Left lung (tissue), 14 donors: ENCODE measurements at places on chromosomes 2 and 18.

GRCh38 chr2:101380376-101380775, 6.9 kb downstream of the CREG2 start:
- no peak for DNase-seq

DNA sequence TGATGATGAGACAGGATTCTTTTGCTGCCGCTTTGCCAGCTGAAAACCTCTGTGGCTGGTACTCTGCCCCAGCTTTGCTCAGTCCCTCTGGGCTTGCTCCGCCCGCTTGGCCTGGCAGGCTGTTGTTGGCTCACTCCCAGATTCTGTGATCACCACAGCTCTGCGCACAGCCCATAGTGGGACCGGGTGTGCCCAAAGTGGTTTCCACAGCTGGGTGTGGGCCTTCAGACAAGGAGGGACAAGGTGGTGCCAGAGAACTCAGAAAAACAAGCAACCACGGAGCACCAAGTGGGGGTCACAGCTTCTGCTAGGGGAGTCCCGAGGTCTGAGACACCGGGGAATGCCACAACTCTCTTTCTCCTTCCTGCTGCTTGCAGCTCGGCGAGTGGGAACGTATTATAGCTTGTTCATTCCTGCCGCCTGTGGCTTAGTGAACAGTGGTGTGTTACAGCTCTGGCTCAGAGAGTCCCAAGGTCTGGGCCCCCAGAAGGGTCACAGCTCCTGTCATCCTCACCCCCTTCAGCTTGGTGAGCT, 9.2 kb upstream of the KYNU start:
- no peak for DNase-seq

DNA sequence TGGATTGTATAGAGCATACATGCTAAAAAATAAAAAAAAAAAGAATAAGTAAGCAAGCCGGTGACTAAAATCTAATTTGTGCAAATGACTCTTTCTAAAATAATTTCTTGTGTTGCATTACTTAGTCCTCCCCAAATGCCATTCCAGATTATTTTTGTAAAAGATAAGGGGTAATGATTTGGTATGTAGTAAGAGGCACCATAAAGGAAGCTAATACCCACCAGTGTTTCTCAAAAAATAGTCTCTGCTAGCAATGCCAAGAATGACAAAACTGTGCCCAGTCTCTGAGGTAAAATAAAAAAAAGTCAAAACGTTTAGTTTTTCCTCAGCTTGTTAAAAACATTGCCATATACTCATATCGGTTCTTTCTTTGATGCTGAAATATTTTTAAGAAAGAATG, 2.7 kb downstream of the METTL5 start:
- no peak for DNase-seq

- no peak for DNase-seq
These were observed 34.1 kb downstream of the SS18 start for GRCh38 chr18:26056291-26056690.

- DNase-seq, result no peak
These were observed 116.5 kb downstream of the MBP start for GRCh38 chr18:77015771-77016710.

GRCh38 chr2:162317058-162317742, 1.3 kb downstream of the IFIH1 start:
- no peak for DNase-seq

DNA sequence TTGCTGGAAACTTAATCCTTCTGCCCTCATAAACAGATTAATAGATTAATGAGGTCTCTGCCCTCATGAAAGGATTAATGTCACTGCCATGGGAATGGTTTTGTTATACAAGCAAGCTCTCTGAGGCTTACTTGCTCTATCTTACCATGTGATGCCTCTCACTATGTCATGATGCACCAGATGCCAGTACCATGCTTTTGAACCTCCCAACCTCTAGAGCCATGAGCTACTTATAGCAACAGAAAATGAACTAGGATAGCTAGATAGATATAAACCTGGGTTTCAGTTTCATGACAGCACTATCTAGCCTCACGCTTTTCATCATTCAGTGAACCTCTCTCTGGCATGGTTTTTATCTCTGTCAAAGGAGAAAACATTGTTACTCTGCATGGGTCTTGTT, 371.6 kb upstream of the LRP1B start:
- DNase-seq, result no peak

- DNase-seq, result no peak
These were observed 136.0 kb downstream of the INSIG2 start for GRCh38 chr2:118223992-118224894.

- no peak for DNase-seq
These were observed 1.3 kb upstream of the YWHAQ start for GRCh38 chr2:9631878-9632700.

DNA sequence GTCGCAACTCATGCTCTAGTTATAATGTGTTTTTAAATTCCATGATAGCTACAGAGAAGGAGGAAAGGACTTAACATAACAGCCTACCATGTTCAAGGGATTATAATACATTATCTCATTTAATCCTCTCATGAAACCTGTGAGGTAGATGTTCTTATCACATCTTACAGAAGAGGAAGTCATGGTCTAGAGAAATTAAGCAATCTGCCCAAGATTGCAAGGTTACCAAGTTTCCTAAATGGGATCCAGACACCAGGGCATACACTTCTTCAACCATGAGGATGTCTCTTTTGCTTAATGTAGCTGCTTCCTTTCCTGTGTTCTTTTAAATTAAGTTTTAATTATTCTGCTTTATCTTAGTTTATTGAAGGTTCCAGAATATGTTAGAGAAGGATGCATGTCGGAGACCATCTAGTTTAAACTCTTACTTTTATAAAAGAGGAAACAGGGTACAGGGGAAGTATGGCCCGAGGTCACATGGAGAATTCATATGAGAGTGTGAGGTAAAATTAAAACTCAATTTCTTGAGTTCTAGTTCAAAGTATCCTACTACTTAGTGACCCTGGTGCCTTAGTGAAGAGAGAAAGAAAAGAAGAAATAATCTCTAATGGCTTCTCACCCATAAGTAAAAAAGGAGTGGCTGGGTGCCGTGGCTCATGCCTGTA, 3.6 kb upstream of the IL1A start:
- no peak for DNase-seq

DNA sequence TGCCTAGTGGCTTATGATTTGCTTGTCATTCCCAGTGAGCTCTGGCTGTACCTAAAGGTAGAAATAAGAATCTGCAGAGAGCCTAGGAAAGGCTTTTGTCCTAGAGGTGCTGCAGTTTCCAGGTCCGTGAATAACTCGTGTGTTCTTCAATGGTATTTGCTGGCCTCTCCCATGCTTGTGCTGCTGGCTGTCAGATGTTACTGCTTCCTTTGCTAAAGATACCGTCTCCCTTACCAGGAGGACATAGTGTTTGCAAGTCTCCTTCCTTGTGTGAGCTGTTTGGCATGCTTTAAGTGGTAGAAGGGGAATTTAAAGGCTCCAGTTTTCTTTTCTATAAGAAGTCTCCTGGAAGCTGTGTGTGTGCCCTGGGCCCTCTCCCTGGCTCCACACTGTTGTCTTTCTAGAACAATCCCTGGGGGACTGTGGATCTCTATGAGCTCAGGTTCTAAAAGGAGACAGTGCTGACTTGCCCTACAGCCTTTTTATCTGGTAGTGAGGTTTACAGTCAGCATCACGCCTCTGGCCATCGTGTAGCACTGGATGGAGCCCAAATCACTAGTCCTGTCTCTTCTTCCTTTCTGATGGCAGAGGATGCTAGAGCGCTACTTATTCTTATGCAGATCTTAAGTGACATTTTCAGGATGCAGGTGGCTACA, 65.8 kb downstream of the RNF144A start:
- no peak for DNase-seq

DNA sequence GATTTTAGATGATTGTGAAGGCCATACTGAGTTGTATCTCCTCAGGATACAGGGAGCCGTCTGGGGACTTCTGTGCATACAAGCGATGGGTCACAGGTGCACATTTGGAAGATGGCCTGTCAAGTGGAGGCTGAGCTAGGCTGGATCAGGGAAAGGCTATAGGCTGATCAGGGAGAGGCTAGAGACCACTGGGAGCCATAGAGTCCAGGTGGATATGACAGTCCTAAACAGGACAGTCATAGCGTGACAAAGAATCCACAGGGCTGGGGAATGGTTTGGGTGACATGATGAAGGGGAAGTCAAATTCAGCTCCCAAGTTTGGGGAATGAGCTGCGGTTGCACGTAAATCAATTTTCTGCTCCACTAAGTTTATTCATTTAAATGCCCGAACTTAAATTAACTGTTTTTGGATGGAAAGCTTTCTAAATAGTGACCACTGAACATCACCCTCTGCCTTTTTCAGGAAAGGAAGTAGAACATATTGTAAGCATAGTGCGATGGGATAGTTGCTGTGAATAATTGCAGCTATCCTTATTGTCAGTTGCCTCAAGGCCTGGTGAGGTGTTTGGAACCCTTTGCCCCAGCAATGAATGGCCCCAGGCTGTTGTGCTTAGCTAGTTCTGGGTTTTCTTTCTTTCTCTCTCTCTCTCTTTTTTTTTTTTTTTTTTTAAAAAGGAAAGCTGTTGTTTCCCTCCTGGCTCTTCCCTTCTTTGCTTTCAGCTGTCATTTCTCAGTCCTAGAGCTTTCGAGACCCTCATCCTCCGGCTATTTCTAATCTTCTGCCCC, 50.5 kb downstream of the KLHL29 start:
- no peak for DNase-seq

GRCh38 chr2:25897506-25897905, 19.2 kb upstream of the ASXL2 start:
- no peak for DNase-seq

- no peak for DNase-seq
These were observed 14.3 kb upstream of the PTH2R start for GRCh38 chr2:208392300-208392699.

GRCh38 chr2:208064220-208064961, 39.1 kb upstream of the PLEKHM3 start:
- DNase-seq, result no peak

GRCh38 chr2:240873805-240874714, 5.4 kb downstream of the AGXT start:
- DNase-seq, result peak; percentile 37

- DNase-seq, result no peak
These were observed 37.3 kb upstream of the ASPRV1 start for GRCh38 chr2:69998761-69999160.

DNA sequence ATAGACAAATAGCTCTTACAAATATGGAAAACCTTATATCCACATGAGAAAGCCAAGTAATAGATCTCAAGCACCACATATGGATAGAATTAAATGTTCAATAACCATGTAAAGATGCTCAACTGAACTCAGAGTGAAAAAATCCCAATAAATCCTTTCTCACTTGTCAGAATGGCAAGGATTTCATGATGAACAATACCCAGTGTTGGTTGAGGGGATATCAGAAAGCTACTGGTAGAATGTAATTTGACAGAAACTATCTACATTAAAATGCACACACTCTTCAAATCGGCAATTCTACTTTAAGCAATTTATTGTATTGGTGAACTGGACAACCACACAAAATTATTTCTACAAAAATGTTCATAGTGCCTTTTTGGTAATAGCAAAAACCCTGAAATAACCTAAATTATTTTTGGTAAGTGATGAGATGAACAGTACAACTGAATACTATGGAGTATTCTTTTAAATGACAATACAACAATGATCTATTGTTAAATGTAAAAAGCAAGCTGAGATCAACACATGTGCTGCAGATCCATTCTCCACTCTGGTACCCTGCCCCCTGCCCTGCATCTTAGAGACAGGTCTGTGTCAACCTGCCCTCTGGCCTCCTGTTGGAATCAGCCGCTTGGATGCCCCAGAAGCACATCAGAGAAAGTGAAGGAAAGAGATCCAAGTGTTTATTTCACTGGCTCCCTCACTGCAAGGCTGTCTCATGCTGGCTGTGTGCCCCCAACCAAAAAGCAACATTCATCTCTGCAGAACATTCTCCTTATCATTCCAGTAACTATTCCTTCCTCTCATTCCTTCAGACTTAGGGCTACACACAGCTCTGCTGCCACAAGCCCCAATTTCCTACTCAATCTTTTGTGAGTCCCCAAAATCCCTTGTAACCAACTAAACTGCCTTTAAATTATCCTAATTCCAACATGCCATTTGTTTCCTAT, 442.5 kb downstream of the LRATD1 start:
- no peak for DNase-seq

DNA sequence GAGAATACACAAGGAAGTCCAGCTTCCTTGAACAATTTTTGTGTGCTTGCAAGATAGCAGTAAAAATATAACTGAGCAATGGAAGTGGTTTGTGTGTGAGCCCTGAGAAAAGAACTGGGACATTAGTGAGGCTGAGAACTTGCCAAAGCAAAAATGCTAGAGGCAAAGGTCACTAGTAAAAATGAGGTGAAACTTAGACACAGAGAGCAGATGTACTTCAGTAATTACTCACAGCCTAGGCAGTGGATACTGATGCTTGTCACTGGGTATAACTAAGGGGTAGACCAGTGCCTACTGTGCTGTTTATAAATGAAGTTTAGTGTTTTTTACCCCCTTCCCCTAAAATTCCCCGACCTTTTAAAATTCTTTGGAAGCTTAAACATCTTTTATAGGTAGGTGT, 450.1 kb downstream of the LPIN1 start:
- DNase-seq, result no peak

- DNase-seq, result peak; percentile 72
These were observed 18.5 kb upstream of the SEMA4C start for GRCh38 chr2:96888072-96889011.

- DNase-seq, result peak; percentile 7
These were observed 1693.4 kb upstream of the SLC39A10 start for GRCh38 chr2:193963472-193964119.

DNA sequence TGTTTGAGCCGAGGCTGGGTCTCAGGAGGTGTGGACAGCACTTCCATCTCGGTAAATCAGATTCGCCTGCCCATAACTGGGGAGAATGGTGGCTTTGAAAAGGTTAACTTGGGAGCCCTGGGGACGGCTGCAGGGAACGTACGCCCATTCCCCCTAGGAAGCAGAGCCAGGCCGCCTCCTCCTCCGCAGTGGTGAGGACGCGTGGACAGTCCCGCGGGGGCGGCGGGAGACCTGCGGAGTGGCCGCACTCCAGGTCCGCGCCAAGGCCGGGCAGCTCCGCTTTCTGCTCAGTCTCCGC, 845 bp upstream of the MYCN start:
- peak; percentile 88 for DNase-seq

DNA sequence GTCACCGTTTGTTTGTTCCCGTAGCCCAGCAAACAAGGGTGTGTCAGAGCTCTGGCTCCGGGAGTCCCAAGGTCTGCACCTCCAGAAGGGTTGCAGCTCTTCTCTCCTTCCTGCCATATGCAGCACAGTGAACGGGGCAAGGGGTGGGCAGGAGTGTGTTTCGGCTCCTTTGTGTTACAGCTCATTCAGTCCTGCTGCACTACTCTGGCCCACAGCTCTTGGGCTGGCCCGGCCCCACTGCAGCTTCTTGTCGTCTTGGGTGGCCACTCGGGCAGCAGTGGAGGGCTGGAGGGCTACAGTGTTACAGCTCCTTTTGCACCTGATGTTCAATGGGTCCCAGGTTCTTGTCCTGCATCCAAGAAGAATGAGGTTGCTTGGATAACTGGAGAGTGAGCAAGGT, 408.3 kb downstream of the DCC start:
- no peak for DNase-seq

- DNase-seq, result no peak
These were observed 147.2 kb downstream of the MGAT5 start for GRCh38 chr2:134401081-134401497.

GRCh38 chr2:240300261-240300821, 135.1 kb upstream of the GPC1 start:
- no peak for DNase-seq
